Stimulated activated CD8-positive, alpha-beta memory T cell treated with anti-CD3 and anti-CD28 coated beads, Interleukin-7, amount 100 ng/mL, for 48 hours (primary cell): ENCODE measurements at places on chromosomes 13 and 19.

DNA sequence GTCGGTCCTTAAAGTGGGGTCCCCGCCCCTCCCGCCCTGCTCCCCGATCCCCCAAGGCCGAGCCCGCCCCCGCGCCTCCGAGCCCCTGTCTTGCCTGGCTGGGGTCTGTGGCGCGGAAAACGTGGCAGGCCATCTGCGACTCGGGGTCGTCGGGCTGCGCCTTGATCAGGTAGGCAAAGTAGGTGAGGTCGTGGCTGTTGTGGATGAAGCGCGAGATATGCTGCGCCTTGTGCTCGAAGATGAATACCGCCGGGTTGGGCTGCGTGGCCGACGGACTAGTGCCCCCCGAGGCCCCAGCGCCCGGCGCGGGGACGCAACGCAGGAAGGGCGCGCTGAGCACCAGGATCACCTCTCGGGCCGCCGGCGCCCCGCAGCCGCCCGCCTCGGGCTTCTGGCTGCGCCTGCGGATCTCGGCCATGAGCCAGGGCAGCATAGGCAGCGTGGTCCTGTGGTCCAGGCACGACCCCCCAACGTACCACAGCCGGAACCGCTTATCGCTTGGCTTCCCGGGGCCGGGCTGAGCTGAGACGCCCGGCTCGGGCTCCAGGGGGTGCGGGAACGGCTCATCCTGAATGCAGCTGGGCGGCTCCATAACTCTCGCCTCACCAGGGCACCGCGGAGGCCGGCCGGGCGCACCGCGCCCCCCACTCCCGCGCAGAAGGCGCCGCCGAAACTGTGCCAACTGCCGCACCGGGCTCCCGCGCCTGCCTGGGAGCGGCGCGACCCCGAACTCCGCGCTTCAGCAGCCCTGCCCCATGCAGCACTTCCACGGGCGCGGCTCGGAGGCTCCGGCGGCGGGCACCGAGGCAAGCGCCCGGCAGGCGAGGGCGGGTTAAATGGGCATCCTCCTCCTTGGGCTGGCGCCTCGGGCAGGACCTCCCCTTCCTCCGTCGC is 546 bp downstream of the TBC1D4 start:
- DNase-seq = no peak

GRCh38 chr13:105567951-105568525 is 967.4 kb downstream of the EFNB2 start:
- no peak for DNase-seq

DNA sequence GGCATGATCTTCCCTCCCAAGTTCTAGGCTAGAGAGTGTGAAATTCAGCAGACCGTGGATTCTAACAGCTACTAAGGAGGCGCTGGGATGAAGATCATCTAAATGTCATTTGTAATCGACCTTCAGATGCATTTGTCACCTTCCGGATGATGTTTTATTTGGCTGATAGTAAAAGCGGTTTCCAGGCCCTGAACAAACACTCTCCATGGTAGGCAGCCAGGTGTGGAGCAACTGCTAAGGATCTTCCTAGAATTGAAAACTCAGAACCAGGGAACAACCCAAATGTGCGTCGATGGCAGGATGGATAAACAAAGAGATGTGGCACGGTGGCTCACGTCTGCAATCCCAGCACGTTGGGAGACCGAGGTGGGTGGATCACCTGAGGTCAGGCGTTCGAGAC is 107.2 kb upstream of the CACNA1A start:
- DNase-seq = no peak

DNA sequence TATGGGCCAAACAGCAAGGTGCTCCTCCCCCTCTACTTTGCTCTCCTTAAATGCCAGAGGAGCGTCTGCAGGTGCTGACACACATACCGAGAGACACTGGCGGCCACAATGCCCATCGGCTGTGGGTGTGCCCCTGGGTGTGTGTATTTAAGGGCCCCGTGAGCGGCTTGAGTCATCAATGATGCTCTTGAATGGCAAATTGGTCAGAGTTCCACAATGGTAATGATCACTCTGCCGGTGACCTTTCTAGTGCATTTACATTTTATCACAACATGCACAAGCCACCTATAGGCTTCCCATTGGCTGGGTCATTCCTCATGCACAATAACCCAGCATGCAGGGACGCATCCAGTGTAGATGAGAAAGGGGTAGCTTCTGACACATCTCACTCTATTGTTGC is 124.8 kb downstream of the ZNF536 start:
- no peak for DNase-seq

DNA sequence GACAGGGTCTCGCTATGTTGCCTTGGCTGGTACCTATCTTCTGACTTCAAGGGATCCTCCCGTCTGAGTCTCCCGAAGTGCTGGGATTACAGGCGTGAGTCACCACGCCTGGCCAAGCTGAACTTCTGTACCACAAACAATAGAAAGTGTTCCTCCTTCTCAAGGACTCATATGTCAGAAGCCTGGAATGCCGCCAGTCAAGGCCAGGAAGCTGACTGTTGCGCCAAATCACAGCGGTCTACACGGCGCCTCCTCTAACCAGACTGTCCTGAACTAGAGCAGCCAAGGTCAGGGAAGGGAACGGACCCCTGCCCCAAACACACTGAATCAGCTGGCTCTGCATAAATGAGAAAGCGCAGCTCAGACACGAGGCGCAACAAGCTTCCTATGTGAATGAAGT is 14.6 kb downstream of the RAB20 start:
- no peak for DNase-seq

- DNase-seq = no peak
Measured at GRCh38 chr13:111595791-111596190, 275.3 kb downstream of the TEX29 start.

DNA sequence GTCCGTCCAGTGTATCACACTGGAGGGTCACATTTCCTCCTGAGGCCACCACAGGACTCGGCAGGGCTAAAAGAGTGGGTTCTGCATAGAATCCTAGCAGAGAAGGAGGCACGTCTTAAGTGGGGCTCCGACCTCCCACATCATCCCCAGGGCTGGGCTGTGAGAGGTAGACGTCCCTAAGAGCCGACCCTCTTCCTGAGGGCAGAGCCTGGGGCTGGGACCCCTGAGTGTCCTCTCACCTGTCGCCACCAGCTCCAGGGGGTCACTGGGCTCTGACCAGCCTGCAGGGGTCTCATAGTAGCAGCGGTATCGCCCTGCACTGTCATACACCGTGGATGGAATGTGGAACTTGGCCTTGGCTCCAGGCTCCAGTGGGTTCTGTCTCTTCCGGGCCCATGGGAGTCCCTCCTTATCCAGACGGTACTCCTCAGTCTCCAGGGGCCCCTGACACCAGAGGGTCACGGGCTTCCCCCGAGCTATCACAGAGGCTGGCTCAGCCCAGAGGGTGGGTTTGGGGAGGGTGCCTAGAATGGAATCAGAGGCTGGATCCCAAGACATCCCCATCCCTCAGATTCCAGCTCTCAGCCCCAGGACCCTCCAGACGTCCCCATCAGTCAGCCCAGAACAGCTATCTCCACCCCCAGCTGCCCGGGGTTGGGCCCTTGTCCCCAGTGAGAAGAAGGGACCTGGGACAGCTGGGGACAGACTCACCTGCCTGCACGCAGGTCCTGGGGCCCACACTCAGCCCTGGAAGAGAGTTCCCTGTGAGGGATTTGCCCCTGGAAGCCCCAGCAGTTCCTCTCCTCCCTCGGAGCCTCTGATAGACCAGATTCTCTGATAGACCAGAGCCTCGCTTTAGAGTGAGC is 590 bp downstream of the LILRB5 start:
- no peak for DNase-seq

- DNase-seq = no peak
Measured at GRCh38 chr13:24215126-24215525, 54.6 kb downstream of the SPATA13 start.

DNA sequence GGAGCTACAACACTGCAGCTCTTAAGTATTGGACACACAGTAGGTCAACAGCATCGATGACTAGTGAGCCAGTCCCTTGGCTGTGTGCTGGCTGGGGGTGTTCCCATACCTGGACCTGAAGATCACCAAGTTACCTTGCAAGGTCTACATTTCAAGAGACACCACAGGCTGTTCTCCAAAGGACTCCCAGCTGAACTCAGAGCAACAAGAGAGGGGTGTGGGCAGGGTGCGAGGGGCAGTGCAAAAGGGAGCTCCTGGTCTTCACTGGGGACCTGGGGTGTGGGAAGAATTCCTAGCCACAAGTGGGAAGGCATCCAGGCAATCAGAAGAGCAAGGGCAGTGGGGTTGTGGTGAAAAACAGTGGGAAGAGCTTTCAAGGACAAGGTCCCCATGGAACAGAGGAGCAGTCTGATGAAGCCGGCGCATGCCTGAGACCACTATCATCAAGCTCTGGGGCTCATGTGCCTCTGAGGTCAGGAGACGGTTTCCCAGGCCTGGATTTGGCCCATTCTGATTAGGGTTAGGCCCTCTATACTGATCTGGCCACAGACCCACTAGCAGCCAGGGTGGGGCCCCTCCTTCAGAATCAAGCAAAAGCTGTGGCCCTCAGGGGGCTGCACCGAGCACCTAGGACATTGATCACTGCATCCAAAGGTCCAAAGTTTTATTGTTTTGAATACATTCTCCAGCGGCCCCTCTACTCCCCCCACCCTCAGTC is 4.7 kb upstream of the GSK3A start:
- no peak for DNase-seq

- no peak for DNase-seq
Measured at GRCh38 chr13:42592915-42593900, 19.3 kb downstream of the TNFSF11 start.

GRCh38 chr19:33395561-33396550 is 22.3 kb downstream of the CEBPG start:
- no peak for DNase-seq

DNA sequence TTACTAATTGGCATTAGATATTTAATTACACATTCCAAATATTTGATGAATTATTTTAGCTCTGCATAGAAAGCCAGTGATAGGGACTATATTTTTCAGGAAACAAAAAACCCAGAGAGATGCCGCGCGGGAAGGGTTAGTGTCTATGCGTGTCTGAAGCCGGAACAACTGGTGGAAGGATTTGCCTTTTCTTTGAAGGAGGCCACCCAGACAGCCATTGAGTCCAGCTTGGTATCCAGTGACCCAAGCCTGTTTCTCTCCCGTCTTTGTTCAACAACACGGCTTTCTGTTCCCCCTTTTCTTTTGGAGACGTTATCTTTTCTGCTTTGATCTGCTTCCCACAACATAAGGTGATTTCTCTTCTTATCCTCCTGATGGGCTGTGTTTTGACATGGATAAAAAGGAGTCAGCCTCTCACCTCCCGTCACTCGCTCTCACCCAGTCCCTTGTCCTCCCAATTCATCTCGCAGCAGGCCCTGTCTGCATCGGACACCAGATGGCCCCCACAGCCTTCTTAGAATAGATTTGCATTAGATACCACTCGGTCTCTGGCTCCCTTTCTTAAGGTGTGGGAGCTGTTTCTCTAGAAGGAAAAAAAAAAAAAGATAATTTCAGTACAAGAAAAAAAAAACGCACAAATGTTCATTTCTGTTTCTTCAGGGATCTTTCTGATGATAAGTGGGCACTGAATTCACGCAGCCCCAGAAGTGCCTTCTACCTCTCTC is 361.8 kb downstream of the ZNF536 start:
- DNase-seq = no peak

DNA sequence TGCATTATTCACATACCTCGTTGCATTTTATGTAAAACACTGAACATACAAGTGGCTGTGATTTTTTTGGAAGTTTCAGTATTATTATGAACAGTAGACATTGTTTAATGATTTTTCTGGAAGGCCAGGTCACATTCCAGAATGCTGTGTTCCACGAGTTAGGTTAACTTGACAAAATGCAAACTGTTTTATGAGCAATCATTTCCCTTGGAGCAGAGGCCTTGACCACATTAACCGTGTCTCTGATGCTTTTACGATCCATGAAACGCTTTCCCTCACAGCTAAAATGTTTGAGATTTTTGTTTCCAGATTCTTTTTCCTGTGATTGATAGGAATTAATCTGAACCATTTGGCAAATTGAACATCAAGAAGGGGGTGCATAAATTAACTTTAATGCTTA is 57.8 kb downstream of the MBNL2 start:
- DNase-seq = no peak

- no peak for DNase-seq
Measured at GRCh38 chr19:1272423-1273262, 2.7 kb upstream of the FAM174C start.

DNA sequence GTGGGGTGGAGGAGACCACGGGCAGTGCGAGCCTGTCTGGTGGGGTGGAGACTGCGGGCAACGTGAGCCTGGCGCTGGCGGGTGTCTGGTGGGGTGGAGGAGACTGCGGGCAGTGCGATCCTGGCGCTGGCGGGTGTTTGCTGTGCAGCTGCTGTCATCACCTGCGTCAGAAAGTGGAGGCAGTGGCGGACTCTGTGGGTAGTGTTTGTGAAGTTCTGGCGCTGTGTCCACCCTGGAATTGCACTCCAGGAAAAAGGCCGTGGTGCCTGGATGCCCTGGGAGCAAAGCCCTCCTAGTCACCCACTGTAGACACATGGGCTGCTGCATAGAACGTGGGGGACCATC is 6.2 kb downstream of the TEX29 start:
- no peak for DNase-seq
